GF-D8 (cell line): ENCODE measurements at places on chromosomes 12 and 14.

DNA sequence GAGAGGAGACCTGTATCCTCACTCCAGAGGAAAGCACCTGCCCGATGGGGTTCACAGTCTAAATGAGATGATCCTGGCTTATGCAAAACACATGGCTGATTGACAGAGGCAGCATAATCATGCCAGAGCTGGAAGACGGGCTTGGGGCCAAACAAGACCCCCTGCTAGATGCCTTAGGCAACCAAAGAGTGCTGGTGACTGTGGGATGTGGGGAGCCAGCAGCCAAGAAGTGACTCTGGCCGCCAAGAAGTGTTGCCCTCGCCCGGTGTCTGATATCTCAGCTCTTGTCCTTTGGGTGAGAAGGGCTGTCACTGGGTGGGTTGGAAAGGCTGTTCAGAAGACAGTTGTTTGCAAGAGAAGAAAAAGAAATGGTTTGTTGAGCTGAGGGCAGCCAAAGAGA, 56.7 kb downstream of the PLEKHG3 start:
- DNase-seq: no peak

DNA sequence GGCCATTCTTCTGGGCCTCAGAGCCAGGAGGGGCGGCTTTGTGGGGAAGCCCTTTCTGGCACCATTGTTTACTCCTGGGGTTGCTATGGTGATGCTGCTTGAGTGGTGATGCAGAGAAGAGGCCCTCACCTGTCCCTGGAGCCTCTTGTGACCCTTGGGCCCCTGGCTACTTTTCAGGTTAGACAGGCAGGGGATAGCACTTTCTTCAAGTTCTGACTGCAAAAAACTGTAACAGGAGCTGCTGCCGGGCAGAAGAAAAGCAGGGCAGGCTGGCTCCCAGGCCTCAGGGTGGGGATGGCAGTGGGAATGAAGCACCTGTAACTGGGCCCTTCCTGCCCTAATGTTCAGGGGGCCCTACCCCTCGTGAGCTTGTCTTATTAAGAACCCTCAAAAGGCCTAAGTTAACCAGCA, at the start of gene TEX52:
Gene TEX52, minus strand, starts transcription at position 19 of the 411 bp plus-strand sequence. Its CDS starts 13 bp downstream, at position 6.
- DNase-seq: no peak

- DNase-seq: no peak
Measured at GRCh38 chr12:118979763-118980406, 1.5 kb upstream of the SRRM4 start.

- no peak for DNase-seq
Measured at GRCh38 chr14:49092345-49092744, 493.8 kb downstream of the RPS29 start.

- DNase-seq: no peak
Measured at GRCh38 chr14:44531658-44532057, 24.6 kb upstream of the FSCB start.

- DNase-seq: no peak
Measured at GRCh38 chr14:74265301-74265965, 26.2 kb downstream of the VSX2 start.

DNA sequence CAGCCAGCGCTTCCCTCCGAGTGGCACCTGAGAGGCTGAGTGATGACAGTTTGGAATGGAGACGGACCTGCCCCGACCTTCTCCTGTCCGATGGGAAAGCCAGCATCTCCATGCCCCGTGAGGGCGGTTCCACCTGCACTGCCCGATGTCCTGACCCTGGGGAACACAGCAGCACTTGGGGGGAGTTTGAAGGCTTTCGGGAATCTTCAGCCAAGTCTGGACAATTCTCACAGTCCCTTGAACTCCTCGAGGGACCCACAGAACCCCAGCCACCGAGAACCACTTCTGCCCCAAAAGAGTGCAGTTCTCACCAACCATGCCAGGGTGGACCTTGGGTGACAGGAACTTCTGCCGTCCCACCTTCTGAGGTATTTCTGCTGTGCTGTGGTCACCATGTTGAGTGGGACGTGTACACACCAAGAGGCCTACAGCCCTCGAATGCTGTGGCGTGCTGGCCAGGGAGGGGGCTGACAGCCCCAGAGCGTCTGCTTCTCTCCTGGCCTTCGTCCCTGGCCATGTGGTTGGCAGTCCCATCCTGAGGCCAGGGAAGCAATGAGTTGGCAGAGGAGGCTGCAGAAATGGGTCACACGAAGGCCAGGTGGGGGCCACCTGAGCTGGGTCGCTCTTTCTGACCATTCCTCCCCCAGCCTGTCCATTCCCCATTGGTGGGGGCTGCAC, 1.0 kb downstream of the CLBA1 start:
- no peak for DNase-seq

DNA sequence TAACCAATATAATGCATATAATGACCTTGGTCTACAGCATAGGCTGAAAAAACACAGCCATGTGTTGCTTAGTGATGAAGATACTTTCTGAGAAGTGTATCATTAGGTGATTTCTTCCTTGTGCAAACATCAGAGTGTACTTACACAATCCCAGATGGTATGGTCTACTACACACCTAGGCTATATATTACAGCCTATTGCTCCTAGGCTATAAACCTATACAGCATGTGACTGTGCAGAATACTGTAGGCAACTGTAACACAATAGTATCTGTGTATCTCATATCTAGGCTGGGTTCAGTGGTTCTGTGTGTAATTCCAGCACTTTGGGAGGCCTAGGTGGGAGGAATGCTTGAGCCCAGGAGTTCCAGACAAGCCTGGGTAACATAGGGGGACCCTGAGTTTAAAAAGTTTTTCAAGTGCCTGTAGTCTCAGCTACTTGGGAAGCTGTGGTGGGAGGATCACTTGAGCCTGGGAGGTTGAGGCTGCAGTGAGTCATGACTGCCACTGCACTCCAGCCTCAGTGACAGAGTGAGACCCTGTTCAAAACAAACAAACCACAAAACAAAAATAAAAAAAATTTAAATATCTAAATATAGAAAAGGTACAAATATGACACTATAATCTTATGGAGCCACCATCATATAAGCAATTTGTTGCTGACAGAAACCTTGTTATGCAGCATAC, 66.6 kb downstream of the GRIP1 start:
- no peak for DNase-seq

GRCh38 chr12:120574106-120574505, 7.1 kb downstream of the POP5 start:
- DNase-seq: no peak

- no peak for DNase-seq
Measured at GRCh38 chr14:59161561-59162175, 26.8 kb upstream of the DAAM1 start.

- no peak for DNase-seq
Measured at GRCh38 chr14:86652526-86652925, 1122.6 kb downstream of the FLRT2 start.

DNA sequence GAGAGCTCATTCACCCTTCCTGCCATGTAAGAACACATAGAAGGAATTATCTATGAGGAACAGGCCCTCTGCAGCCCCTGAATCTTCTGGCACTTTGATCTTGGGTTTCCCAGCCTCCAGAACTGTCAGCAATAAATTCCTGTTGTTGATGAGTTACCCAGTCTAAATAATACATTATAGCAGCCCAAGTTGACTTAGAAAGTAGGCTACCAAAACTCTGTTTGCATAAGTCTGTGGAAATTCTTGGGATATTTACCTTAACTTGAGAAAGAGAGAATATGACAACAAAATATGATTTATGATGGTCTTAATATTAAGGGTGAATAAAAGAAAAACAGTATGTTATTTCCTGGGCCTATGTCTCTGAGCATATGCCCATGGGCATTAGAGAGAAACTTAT, 433.0 kb upstream of the LMO3 start:
- DNase-seq: no peak

DNA sequence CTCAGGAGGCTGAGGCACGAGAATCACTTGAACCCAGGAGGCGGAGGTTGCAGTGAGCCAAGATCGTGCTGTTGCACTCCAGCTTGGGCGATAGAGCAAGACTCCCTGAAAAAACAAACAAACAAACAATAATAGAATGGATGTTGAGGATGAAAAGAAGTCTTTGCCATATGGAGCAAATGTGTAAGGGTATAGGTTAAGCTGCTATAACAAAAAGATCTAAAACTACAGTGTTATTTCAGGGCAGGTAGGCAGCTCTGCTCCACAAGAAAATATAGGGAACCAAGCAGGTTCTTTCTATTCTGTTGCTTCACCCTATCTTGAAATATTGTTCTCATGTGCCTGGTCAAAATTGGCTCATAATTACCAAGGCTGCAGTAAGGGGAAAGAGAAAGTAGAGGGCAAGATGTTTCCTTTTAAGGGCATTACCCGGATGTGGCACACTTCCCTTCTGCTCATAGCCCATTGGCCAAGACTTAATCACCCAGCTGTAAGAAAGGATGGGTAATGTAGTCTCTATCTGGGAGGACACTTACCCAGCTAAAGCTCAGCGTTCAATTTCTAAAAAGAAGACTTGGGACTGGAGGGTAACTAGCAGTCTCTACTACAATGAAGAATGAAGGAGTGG, 23.5 kb downstream of the SDSL start:
- DNase-seq: no peak

DNA sequence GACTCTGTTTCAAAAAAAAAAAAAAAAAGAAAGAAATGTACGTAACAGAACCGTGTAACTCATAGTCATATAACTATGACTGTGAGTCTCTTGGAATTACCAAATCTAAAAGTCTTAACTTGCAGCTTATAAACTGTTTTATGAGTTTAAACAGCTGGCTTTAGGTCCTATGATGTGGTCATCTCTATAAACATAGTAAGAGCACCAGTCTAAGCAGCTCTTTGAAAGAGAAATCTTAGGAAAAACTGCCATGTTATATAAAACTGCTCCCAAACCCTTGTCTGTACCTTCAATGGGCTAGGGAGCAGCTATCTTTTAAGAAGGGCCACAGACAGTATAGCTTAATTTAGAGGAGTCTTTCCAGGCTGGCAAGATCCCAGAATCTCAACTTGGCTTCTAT, 115.5 kb upstream of the AEBP2 start:
- DNase-seq: no peak

DNA sequence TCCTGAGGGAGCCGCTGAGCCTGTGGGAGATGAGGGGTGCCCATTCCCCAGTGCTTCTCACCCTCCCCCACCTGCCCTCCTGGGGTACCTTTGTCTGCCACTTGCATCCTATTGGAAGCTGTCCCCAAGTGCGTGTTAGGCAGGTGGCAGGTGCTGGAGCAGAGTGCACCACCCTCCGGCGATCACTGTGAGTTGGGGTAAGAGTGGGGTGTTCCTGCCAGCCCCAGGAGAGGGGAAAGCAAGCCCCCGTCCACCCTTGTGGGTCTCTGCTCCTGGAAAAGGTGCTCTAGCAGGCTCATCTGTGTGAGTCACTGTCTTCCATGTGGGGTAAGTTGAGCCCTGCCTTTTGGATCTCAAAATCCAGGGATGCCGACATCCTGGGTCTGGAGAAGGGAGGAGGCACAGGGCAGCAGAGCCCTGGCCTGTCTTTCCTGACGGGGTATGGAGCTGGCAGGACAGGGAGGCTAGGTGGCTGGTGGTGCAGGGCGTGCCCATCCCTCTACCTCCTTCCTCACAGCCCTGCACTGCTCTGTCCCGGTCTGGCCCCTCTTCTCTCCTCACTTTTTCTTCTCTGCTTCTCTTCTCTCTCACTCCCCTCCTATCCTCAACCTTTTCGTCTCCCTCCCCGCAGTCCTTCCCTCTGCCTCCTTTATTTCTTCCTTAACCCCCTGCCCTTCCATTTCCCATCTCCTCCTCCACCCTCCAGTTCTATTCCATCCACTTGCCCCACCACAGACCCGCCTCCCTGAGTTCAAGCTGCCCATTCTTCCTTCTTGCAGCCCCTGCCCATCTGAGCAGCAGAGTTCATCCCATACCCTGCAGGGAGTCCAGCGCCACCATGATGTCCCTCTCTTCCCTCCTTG, 20.1 kb upstream of the KRT7 start:
- DNase-seq: no peak

DNA sequence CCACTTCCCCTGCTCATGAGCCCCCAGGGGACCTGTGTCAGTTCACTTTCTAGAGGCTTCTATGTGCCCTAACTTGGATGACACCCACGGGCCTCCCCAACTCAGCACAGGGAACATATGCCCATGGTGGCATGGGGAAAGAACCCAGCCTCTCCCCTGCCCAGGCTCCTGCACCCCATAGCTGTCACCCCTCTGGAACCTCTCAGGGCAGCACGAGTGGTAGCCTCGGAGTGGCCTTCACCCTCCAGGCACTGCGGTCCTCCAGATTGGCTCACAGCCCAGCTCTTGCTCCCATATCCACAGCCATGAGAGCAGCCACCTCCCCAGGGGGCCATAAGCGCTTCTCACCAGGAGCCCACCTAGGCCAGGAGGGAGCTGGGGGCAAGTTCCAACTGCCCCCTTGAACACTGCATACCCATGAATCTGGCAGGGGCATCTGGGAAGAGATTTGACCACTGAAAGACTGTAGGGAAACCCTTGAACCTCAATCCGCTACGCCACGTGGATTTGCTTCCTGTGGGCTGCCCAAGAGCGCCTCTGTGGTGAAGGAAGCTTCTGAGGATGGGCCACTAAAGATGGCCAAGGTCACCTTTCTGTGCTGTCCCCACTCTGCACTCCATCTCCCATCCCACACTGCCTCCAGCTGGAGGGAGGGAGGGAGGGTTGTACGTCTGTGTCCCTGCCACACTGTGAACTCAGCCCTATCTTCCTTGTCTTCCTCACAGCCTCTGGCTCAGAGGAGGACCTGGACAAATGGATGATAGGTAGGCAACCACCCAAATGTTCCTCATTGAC, 11.9 kb downstream of the PLD4 start:
- DNase-seq: no peak

- DNase-seq: no peak
Measured at GRCh38 chr14:64928239-64929013, 14.1 kb downstream of the GPX2 start.

- DNase-seq: no peak
Measured at GRCh38 chr12:39886106-39886505, 219.8 kb downstream of the SLC2A13 start.

GRCh38 chr12:47785887-47786661, 13.0 kb downstream of the SLC48A1 start:
- no peak for DNase-seq

- DNase-seq: no peak
Measured at GRCh38 chr12:54442099-54442498, 23.0 kb upstream of the ITGA5 start.

DNA sequence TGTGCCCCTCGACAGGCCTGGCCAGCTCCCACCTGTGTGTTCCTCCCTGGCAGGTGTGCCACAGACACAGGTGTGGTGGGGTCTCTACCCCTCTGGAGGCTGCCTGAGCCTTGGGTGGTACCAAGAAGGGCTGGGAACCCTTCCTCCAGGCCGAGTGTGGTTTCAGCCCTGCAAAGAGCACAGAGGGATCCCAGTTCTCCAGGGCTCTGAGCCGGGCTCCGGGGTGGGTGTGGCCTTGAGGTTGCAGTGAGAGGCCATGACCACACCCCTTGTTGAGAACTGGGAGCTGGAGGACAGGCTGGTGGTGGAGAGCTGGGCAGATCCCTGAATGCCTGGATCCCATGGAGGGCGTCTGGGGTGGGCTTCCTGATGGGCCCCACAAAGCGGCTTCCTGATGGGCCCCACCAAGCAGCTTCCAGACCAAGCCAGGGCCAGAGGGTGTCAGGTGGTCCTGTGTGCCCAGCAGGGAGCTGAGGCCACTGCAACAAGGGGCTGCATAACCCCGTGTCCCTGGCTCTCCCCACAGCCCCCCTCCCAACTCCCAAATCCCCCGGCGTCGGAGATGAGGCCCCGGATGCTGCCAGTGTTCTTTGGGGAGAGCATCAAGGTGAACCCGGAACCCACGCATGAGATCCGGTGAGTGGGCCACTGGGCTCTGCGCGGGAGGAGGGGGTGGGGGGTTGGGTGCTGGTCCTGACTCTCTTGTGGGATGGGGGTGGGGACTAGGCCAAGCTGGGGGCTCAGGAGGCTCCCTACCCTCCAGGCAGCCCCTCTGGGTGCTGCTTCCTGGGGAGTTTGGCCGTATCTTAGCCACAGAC, 16.6 kb downstream of the RFLNA start:
- DNase-seq: no peak

- peak; percentile 48 for DNase-seq
Measured at GRCh38 chr12:7832059-7832696, 40.5 kb downstream of the SLC2A14 start.

- no peak for DNase-seq
Measured at GRCh38 chr12:53207042-53207441, at the start of gene ITGB7. Gene ITGB7, minus strand, starts transcription at chr12:53207251. Its CDS starts 6,808 bp downstream, at chr12:53200443.
